ENCODE measurements at places on chromosomes 13 and 19.
A peak's percentile ranks its signal among the peaks of the same experiment; 100 is the strongest.

- no peak for DNase-seq
These were observed 117.1 kb upstream of the TSC22D1 start for GRCh38 chr13:44693156-44693764.

- no peak for DNase-seq
These were observed 4.2 kb downstream of the ZSCAN5A start for GRCh38 chr19:56310462-56310861.

DNA sequence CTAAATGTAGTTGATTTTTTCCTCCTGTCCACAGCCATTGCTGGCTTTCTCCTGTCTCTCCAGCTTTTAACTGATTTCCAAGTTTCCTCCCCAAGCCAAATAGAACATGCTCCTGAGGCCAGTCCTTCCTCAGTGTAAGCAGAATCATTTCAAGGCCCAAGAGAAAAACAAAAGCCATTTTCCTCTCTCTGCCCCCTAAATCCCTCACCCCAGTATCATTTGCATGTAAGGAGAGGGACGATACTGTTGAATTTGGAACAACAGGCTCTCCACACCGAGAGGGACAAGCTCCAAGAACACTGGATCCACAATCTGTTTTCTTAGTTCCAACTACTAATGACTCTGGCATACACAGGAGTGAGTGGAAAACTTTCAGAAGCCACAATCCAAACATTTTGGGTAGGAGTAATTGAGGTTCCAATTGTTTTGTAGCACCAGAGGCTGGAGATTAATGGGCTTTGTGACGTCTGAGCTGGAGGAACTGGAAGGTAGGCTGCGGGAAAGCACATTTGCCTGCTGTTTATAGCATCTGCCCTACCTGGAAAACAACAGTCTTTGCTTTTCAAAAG is 156.8 kb downstream of the FLT1 start:
- no peak for DNase-seq

GRCh38 chr19:3398114-3398899 is 31.9 kb downstream of the NFIC start:
- DNase-seq = no peak

DNA sequence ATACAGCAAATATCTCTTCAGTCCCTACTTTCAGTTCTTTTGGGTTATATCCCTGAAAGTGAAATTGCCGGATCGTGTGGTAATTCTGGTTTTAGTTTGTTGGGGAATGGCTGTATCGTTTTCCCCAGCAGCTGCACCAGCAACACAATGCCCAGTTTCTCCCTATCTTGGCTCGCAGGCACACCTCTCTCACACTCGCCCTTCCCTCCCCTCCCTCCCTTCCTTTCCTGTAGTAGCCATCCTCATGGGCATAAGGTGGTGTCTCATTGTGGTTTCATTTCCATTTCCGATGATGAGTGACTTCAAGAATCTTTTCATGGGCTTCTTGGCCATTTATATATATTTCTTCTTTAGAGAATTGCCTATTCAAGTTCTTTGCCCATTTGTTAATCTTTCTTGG is 8.6 kb upstream of the GPR18 start:
- DNase-seq = no peak

GRCh38 chr13:47178090-47178950 is 281.5 kb upstream of the HTR2A start:
- DNase-seq = no peak

- no peak for DNase-seq
These were observed 417.9 kb downstream of the GPC5 start for GRCh38 chr13:91816263-91816807.

DNA sequence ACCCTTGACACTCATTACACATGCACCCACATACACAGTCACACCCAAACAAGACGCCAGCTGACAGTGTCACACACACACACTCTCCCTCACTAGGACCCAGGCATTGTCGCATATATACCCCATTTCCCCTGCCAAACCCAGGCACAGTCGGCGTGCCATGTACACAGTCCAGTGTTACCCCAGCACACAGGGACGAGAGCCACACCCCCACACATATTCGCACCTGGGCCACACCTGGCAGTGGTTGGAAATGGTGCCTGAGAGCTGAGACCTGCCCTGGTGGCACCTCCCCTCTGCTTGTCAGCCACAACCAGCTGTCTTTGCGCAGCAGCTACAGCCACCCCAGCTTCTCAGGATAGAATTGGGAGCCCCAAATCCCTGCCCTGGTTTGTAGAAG is 9.0 kb downstream of the NFIX start:
- DNase-seq = no peak

DNA sequence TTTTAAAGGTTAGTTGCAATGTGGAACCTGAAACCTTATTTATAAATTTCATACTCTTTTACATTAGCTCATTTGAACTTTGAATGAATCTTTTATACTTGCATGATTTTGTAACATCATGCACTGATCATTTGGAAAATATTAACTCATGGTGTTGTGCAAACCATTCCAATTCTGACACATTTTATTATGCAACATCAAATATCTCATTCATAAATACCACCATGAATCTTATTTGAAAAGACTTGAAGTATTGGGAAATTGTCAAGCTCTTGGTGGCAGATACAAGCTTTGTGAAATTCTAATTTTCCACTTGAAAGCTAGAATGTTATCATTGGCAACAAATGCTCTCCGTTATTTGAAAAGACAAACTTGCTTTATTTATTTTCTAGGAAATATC is 379.9 kb upstream of the PCDH20 start:
- DNase-seq = no peak

DNA sequence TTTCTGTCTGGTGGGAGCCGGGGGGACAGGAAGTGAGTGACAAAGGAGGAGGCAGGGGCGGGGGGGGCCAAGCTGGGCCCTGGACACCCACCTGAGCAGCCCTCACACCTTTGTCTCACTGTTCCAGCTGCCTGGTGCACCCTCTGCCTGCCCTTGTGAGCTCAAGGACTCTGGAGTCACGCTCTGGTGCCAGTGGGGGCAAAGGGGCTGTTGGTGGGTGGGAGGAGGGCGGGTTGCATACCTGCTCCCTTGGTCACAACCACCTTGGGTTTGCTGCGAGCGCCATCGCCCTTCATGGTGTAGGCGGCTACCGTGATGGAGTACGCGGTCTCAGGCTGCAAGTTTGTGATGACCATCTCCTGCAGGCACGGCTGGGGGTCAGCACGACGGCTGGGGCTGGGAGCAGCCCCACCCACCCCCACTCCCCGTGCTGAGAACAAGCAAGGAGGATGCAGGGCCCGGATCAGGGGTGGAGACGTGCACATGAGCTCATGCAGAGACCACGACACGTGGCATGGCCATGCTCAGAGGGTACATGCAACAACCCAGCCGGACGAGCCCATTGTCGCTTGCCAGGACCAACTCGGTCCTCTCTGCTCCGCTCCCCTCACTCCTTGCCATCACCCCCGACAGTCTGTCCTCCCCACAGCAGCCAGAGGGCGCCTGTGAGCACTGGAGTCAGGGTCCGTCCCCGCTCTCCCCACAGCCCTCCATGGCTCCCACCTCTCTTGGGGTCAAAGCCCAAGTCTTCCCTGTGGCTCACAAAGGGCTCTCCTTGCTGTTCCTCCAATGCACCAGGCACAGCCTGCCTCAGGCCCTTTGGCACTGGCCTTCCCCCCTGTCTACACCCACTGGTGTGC is 114.9 kb downstream of the PTPRS start:
- no peak for DNase-seq

DNA sequence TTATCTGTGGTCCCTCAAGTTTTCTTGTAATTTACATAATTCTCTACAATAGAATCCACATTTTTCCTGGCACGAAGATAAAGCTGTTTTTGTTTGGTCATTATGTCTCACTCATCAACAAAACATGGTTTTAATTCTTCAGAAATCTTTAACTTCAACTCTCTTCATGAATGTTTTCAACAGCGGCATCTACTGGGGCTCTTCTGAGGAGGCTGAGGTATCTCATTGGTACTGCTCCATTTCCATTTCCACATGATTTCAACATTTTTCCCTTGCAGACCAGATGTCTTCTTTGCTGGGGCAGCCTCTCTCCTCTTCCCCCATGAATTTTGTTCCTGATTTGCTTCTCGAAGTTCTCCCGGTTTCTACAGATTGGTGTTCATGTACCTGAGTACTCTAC is 5.8 kb upstream of the KBTBD7 start:
- no peak for DNase-seq

- DNase-seq = no peak
These were observed 106.2 kb upstream of the KLF5 start for GRCh38 chr13:72952529-72953141.

GRCh38 chr13:106989876-106990275 is 421.9 kb upstream of the ARGLU1 start:
- DNase-seq = no peak

- DNase-seq = no peak
These were observed 152.0 kb upstream of the SLC10A2 start for GRCh38 chr13:103218253-103218652.

DNA sequence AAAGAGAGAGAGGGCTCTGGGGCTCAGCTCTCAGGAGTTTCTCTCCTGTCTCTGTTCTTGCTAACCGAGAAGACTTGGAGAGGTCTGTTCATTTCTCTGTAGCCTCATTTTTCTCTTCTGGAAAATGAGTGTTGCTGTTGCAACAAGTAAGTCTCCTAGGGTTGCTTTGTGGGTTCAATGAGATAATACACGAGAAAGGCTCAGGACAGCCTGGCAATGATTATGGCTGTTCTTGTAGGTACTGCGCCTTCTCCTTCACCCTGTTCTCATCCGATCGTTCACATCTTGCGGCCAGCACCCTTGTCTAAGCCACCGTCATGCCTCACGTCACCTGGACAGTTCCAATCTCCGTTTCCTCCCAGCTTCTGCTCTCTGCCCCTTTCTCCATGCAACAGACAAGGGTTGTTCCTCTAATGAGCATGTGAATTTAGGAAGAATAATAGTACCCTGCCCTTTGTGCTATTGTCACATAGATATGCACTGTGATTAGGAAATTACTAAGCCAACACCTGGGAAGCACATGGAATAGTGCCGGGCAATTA is 4.2 kb downstream of the C5AR1 start:
- no peak for DNase-seq

- no peak for DNase-seq
These were observed 2818.6 kb upstream of the PCDH20 start for GRCh38 chr13:64234255-64234654.

DNA sequence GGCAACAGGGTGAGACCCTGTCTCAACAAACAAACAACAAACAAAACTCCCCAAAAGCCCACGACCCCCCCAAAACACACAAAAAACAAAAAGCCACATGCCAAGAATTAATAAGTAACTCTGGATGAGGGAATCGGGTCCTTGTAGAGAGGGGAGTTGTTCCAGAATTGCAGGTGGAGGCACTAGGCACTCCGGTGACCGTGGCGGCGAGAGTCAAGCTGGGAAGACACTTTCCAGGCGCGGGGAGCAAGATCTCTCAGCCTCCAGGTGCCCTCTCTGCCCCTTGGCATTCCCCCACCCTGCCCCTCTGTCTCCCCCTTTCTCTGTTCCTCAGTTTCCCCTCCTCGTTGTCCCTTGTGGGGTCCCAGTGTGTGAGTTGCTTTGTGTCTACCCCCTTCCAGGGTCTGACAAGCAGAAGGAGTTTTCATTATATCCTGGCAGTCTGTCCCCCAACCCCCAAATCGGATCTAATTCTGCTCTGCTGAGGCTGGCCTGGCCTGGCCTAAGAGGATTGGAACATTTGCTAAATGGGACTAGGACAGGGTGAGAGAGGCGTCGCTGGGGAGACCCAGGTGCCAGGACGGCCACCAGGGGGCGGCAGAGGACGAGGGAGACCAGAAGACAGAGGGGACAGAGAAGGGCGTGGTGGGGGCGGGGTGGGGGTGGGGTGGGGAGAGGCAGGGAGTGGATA is 8.3 kb upstream of the CRX start:
- peak; percentile 66 for DNase-seq

- no peak for DNase-seq
These were observed 751 bp downstream of the TMEM221 start for GRCh38 chr19:17447704-17448130.

- peak; percentile 74 for DNase-seq
These were observed at the start of gene LPAR2 for GRCh38 chr19:19627621-19628500. Gene LPAR2 (minus strand): TSS chr19:19628220. CDS start chr19:19627275, 945 bp downstream.

GRCh38 chr19:51686171-51686570 is 7.0 kb upstream of the SPACA6 start:
- no peak for DNase-seq

DNA sequence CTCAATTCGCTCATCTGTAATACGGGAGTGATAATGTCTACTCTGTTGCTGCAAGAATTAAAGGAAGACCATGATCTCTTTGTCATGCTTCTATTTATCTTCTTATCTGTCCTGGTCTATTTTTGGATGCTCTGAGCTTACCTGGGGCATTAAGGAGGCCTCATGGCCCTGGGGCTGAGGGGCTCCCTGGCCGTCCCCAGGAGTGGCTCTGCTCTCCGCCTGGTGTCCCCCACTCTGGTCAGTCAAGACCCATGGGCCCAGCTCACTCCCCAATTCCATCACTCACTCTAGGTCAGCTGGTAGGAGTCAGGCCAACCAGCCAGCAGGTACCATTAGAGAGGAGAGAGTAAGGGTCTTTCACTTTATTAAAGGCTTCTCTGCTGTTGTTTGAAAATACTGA is 1.1 kb upstream of the CHST8 start:
- DNase-seq = no peak

- DNase-seq = no peak
These were observed 2.5 kb downstream of the USP12 start for GRCh38 chr13:27168906-27169657.

DNA sequence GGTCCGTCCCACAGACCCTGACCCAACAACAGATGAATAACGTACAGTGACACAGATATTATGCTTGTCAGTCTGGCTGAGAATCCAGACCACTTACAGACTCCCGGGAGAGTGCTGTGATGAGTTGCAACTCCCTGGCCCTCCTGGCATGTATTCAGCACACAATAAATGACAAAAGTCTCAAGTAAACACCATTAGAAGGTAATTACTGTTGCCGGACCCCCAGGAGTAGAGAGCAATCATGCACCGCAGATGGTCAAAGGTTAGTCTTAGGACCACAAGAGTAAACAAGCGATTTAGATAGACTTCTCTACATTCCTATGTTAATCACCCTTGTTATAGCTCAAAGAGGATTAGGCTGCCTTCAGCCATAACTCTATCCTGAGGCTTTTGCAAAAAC is 726.4 kb upstream of the GPC6 start:
- no peak for DNase-seq

GRCh38 chr13:75489502-75490263 is 7.7 kb upstream of the TBC1D4 start:
- peak; percentile 19 for DNase-seq

- no peak for DNase-seq
These were observed 5.0 kb downstream of the PPP1R37 start for GRCh38 chr19:45097776-45098520.

- DNase-seq = no peak
These were observed 1102.0 kb upstream of the SPRY2 start for GRCh38 chr13:81442904-81443303.

GRCh38 chr19:4581666-4582553 is 22.4 kb upstream of the SEMA6B start:
- no peak for DNase-seq

GRCh38 chr19:30314056-30314804 is 58.0 kb upstream of the ZNF536 start:
- DNase-seq = no peak

GRCh38 chr13:74966275-74966674 is 515.7 kb downstream of the TBC1D4 start:
- no peak for DNase-seq

DNA sequence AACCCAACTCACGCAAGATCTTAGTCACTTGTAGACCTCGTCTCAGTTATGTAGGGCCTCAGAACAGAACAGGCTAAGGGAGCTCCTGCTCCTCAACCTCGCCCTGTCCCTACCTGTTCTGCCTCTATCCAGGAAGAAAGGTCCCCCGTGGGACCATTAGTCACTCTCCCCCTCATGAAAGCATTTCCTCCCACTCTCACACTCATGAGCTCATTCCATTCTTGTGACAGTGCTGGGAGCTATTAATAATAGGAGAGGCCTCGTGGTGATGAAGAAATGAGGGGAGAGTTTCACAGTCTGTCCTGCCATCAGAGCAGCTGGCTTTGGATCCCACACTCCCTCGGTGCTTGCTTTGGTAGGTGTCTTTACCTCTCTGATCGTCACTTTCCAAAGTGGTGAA is 10.2 kb downstream of the PPP2R1A start:
- DNase-seq = no peak
